ENCODE measurements at places on chromosomes 3 and 15.

GRCh38 chr3:36893826-36894225, 51.0 kb downstream of the TRANK1 start:
- DNase-seq = no peak

GRCh38 chr3:157786211-157786610, 283.0 kb upstream of the VEPH1 start:
- no peak for DNase-seq

DNA sequence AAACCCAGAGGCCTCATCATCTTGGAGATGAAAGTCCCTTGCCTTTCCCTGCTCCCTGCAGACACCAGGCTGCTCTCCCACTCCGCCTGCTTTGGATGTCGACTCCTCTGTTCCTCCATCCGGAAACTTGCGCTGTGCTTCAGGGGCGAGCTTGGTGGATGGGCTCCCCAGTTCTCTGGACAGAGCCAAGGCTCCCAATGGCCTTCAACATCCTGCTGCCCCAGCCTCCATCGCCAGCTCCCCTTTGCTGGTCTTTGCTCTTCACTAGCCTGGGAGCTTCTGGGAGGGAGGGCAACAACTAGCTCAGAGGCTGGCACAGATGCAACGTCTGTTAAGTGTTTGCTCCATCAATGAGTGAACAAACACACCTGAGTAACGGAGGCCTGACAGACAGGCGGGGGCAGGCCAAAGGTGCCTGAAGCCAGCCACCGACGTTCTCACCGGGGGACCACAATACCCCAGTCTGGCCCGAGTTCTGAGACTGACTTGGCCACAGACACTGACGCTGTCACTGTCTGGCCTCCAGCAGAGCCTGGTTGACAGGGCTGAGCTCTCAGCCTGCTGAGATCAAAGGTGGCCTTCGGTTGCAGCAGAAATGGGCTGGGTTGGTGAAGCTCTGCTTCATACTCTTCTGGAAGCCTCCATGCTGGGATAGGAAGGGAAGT, 39.0 kb downstream of the RGMA start:
- no peak for DNase-seq

GRCh38 chr15:43538091-43538490, 20.7 kb downstream of the MAP1A start:
- no peak for DNase-seq

DNA sequence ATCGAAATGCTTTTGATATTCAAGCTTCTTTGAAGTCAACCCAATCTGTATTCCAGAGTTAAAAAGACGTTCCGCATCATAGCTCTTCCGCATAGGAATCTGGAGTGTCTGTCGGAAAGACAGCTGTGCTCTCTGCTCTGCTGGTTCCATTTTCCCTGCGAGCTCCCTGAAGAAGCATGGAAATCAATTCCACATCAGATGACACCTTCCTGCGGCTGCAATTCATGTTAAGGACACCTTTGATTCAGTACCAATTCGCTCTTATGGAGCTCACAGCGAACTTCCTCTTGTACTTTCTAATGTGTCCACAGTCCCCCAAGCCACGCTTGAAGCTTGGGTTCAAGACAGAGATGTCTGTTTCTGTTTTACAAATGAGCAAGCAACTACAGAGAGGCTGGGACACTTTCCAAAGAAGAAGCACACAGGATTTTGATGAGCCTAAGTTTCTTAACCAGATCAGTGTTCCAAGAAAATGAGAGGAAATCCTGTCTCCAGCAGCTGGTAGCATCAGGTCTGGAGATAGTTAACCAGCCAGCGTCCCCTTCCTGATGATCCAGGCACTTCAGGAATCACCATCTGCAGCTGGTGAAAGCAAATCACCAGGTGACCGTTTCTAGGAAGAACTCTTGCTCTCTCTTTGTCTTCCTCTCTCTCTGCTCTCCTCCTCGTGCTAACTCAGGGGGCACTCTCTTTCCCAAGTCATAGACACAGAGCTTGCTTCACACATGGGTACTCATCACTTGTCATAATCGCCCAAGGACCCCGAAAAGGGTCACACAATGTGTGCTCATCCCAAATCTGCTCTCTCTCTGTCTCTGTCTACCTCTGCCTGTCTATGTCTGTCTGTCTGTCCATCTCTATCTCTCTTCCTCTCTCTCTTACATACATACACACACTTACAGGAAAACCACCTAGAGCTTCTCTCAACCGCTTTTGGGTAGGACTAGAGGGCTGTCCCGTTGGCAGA, 281.8 kb downstream of the FAM43A start:
- no peak for DNase-seq

DNA sequence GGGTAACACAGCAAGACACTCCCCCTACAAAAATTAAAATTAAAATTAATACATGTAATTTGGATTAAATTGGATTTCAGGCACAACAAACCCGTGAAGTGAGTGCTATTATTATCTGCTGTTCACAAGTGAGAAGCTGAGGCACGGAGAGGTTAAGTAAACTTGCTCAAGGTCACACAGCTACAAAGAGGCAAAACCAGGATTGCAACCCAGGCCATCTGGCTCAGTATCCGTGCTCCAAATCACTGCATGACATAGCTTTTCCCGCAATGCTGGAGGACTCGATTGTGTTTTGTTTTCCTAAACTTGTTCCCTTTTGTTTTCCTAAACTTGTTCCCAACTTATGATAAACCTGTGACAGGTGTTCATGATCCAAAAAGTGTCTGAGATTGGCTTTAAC, 19.9 kb upstream of the C15orf39 start:
- DNase-seq = no peak

DNA sequence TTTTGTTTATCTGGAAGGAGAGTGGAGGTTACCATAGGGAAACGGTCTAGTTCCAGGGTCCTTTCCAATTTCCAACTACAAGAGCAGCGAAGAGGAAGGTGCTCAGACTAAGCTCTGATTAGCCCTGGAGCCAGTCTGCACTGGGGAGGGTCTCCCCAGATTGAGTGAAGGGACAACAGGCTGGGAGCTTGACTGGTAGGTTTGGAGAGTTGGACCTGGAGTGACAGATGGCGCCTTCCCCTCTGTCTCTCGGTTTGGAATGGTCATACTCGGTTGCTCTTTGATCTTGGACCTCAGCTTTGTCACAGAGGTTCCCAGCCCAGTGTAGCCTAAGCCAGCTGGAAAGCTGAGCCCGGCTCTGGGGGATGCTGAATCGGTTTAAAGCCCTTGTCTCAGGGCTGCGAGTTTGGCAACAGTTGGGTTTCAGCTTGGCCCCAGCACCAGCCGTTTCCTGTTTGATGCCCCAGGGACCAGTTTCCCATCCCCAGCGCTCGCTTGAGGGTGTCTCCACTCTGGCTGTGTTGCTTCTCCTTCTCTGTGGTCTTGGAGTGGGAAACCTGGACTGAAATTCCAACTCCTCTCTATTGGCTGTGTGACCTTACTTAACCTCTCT, 53.1 kb upstream of the ULK4 start:
- peak; percentile 47 for DNase-seq

DNA sequence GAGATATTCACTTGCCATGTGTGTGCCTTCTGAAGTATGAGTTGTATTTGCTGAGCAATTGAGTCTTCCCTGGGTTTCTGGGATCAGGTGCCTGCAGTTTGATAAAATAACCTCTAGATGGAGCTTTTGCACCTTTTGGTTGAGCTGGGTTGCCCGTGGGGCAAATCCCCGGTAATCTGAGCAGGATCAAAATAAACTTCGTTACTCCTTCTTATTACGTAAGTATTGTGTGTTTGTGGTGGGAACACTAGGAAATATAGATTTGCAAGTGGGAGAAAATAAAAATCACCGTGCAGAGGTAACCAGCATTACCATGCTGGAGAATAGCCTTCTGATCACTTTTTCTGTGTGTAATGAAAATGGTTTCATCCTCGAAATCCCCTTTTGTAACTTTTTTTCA, 277.4 kb upstream of the NR2E3 start:
- DNase-seq = no peak

DNA sequence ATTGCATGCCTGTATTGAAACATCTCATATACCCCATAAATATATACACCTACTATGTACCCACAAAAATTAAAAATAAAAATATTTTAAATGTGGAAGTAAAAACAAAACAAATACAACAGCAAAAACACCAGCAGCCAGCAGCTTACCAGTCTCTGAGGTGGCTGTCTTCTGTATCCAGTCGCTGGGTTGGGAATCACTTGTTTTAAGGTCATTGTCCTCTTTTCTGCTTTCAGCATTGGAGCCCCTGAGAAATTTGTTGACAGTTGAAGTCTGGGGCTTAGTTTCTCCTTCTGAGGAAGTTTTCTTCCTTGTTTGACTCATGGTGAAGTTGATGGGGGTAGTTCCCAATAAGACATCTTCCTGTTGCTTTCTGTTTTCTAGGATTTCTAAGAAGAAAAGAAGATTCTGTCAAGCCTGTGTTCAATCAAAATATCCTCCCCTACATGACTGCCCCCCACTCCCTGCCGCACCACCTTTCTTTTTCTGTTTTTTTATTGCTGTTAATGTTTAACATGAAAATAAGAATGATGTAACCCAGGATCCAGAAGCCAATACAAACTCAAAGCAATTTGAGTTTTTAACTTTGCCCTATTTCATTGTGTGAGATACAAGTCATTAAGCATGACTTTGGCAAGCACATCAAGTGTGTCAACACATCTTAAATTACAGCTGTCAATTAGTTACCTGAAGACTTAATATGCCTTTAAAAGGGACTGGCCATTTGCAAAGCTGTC, at the start of gene LRRC31:
TSS of gene LRRC31 (minus strand) at position 452 of the 737 bp plus-strand sequence. CDS start at position 324, 128 bp downstream.
- DNase-seq = no peak

DNA sequence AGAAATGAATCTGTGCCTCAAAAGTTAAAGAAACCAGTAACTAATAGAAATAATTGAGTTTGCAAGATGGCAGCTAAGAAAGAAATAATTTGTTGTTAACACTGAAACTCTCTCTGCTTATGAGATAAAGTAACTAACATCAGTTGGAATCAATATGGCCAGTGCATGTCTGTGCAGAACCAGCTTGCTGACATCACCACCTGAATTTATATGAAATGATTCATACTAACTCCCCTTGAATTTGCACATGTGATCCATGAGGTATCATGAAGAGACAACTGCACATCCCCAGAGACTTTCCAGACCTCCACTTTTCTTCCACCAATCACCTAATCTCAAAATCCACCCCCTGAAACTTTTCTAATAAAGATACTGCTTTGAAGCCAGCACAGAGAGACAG, 10.3 kb upstream of the SLC25A38 start:
- no peak for DNase-seq

- no peak for DNase-seq
These were observed 78.4 kb downstream of the DUT start for GRCh38 chr15:48409623-48410022.

DNA sequence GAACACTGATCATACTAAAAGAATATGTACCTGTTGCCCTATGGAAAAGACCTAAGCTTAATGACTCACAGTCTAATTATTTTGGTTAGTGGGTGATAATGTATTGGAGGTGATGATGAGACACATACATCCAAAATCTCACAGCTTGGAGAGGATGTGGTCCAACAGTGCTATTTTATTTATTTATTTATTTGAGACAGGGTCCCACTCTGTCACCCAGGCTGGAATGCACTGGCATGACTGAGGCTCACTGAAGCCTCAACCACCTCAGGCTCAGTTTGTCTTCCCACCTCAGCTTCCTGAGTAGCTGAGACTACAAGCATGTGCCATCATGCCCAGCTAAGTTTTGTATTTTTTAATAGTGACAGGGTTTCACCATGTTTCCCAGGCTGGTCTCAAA, 35.0 kb downstream of the LPP start:
- DNase-seq = no peak

DNA sequence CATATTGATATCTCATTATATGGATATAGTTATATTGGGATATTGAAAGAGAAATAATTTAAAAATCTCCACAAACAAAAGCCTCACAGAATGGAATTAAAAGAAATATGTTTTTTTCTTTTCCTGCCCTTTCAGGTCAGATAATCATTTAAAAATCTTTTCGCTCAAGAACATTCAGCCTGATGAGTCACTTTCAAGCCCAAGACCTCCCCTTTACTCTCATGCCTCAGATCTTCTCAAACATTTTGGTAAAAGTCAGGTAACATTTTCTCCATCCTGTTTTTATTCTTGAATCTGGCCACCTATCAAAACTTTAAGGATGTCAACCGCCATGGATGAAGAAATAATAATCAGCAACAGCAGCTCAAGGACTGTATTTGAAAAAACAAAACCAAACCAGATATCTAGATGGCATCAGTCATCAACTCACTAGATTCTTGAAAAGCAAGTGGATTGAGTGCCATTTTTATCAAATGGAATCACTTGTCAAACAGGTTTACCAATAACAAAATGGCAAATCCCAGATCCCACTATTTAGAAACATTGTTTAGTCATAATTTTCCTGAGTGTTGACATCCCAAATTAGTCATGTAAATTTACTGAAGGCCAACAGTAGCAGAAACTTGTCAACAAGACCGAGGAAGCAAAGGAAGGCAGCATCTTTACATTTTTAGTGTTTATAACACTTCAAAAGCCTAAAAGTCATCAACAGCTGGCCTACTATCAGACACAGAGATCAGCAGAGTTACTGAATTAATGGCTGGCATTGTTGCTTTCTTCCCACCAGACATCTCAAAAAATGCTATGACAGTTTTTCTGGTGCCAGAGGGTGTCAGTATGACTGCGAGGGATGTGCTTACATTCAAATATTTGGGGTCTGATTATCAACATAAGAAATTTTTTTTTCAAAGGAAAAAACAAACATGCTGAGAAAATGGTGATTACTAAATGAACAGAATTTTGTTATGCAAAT, 444.7 kb downstream of the MAGI1 start:
- DNase-seq = no peak

DNA sequence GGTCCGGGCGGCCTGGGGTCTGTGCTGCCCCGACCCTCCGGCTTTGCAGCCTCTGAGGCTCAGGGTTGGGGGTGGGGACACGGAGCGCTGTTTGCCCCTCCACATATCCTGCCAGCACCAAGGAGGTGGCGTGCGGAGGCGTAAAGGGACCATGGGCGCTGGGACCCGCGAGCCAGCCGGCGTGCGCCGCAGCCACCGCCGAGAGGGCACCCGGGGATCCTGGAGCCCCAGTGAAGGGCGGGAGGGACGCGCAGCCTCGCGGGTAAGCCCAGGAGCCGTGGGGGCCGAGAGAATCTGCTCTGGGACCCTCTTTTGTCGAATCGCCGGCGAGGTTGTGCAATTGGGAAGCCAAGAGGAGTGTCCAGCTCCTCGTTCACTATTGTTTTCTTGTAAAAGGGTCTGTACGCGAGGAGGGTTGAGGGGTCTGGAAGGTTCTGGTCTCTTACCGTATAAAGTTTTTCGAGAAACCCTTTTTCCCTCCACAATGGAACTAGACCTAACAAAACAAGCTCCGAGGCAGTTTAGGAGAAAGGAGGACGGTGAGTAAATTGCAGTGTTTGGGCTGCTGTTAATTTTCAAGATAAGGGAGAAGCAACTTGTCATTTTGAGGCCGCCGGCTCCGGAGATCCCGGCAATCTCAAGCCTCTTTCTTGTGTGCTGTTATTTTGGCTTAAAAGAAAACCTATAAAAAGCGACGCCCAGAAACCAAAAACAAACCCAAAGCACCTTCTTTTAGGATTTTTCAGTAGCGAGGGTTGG, 29.9 kb upstream of the ST3GAL6 start:
- DNase-seq = peak; percentile 43

GRCh38 chr15:89836267-89837133, 21.8 kb upstream of the ANPEP start:
- DNase-seq = no peak

- no peak for DNase-seq
These were observed 53.6 kb upstream of the MYO5C start for GRCh38 chr15:52349052-52349700.
